ACHN (cell line): ENCODE measurements at places on chromosomes 12 and 14.

DNA sequence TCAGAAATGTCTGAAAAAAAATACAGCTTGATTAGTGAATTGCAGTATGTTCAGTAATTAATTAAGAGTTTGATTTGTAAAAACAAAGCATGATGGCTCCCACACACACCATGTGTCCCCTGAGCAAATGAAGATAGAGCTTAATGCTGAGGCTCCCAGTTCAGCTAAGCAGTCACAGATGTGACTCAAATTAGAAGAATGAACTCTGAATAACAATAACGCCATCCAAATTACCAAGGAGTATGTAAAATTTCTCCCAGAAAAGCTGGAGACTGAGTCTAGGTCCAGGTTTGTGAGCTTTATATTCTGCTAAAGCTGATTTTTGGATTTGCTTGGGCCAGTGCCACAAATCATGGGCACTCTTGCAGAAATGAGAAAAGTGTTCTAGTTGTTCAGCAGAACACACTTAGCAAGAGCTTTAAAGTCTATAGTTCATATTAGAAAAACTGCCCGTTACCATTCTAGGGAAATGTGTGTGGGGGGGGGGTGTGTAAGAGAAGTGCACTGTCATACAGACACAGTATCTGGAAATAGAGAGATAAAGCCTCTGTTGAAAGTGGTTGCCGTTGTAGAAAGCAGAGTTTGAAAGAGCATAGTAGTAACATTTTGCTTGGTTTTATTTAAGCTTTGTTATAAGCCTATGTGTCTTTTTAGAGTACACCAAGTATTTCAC lies 253.1 kb downstream of the BCAT1 start:
- no peak for DNase-seq

DNA sequence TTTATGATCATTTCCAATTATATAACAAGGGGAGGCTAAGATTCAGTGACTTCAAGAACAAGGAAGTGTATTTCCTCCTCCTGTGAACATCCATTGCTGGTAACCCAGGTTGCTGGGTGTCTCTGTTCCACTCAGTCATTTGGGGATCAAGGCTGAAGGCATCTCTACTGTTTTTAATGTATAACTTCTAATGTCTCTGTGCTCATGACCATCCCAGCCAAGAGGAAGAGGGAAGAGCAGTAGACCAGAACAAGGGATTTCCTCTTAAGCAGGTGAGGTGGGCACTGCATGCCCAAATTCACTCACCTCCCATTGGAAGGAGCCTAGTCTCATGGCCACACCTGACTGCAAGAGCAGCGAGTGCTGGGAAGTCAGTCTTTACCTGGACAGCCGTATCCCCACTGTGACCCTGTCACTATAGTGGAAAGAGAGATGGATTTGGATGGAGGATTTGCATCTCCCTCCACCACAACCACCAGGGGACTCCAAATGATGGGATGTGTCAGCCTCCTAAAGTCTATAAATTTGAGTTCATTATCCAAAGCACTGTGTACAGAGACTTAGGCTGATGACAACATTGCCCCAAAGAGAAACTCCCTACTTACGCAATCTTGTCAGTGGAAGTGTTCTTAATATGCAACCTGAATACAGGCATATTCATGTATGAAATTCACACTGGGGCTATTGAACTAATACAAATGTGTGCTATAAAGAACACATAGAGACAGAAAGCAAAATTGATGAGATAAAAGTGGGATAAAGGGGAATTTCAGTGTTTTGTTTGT lies 368.7 kb downstream of the TMEM132D start:
- DNase-seq: no peak

DNA sequence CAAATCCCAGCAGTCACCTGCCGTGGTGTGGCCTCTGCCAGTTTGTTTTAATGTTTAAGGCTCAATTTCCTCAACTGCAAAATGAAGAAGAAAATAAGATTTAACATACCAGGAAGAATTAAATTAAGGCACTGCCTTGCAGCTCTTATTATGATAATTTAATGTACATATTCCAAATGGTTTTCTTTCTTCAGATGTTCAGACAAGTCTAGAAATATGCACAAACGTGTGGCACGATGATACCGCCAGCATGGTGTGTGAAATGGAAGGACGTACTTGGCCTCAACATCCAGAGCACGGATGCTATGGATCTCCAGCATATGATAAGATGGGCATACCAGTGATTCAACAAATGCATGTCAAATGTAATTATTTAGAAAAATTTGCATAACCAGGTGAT lies 959.4 kb upstream of the TMEM132C start:
- no peak for DNase-seq

GRCh38 chr14:32697114-32697513 lies 241.6 kb upstream of the NPAS3 start:
- DNase-seq: no peak

DNA sequence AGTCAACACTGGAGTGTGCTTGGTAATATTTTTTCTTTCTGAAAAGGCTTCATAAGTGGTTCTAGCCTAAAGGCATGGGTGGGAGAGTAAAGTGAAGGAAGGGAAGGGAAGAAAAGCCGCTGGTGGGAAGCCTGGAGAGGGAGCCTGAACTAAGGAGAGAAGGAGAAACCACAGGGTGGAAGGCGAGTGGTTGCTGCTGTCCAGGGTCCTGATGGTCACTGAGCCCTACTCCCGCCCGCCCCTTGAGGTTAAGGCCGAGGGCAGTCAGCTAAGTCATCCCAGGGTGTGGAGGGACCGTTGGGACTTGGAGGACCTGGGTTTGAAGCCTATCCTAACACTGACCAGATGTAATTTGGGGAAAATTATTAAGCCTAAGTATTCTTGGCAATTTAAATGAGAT lies 189.1 kb downstream of the PIWIL1 start:
- peak; percentile 38 for DNase-seq

- no peak for DNase-seq
Measured at GRCh38 chr14:65991104-65991503, 495.1 kb upstream of the CCDC196 start.

- DNase-seq: no peak
Measured at GRCh38 chr12:54304187-54304810, 3.5 kb upstream of the NFE2 start.
